Peyer's patch (tissue), 4 donors: ENCODE measurements at places on chromosomes 7 and 10. TPM values are rescaled to one million over a fixed set of nuclear protein-coding genes. Genes with fewer than 3 reads are reported as not detected.

SOSTDC1 gene
- 0.54 TPM for total RNA-seq

ARHGEF35 gene
- total RNA-seq = 8.3 TPM

GNAT3 gene
- total RNA-seq = not detected

LRRC4 gene
- 2.5 TPM for total RNA-seq

COPG2 gene
- total RNA-seq = 11.0 TPM

LRRD1 gene
- total RNA-seq = 0.57 TPM

TCAF2 gene
- 5.8 TPM for total RNA-seq

ST8SIA6 gene
- not detected for total RNA-seq

PHKG1 gene
- total RNA-seq = 1.1 TPM

SGMS1 gene
- total RNA-seq = 73.4 TPM

- H3K36me3 ChIP-seq = no peaks in the 10 kb centered on the region
- H3K4me1 ChIP-seq = peaks cover 7% of the 10 kb centered on the region
- no peaks in the 10 kb centered on the region for H3K27me3 ChIP-seq
- H3K4me3 ChIP-seq = no peak overlapping the region
These were observed 348.5 kb downstream of the KCNMA1 start for GRCh38 chr10:77289027-77289501.

DNA sequence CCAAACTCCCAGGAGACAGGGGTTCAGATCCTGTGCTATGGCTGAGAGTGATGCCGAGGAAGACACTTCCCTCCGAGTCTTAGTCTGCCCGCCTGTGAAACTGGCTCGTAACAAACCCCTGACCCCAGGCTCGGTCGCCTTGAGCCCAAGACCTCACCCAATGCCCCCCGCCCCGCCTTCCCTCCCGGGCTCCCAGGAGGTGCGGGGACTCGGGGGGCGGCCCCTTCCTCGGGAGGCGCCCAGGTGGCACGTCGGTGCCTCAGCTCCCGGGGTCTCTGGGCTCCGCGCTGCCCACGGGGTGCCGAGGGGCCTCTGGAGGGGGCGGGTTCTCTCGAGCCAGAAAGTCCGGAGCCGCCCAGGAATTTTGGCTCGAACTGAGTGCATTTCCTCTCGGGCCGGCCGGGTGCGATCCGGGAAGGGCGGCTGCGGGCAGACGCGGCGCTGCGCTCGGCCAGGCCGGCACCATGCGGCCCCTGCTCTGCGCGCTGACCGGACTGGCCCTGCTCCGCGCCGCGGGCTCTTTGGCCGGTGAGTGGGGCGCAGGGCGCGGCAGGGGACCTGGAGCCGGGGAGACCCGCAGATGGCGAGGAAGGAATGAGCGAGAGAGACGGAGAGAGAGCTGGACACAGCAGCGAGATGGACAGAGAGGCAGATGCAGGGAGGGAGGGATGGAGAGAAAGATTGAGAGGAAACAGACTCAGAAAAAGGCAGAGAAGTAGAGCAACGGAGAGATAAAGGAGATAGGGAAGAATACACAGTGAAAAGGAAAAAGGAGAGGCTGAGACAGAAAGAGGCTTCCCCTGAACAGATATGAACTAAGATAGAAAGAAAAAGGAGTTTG, at the start of gene PLAC9:
TSS of gene PLAC9 (plus strand) at position 432 of the 841 bp plus-strand sequence. CDS start at position 465, 33 bp downstream.
- no peaks in the 10 kb centered on the region for H3K36me3 ChIP-seq
- no peak for DNase-seq
- peak within 1 kb of the TSS; percentile 20 for H3K27ac ChIP-seq
- no peaks in the 10 kb centered on the region for H3K4me1 ChIP-seq

- no peak for DNase-seq
- H3K4me3 ChIP-seq = no peak overlapping the region
- no peak overlapping the region for H3K27ac ChIP-seq
- no peaks in the 10 kb centered on the region for H3K36me3 ChIP-seq
- no peaks in the 10 kb centered on the region for H3K4me1 ChIP-seq
These were observed 311.6 kb upstream of the LRRN3 start for GRCh38 chr7:110779339-110779738.

GRCh38 chr7:131621652-131622051, 65.2 kb upstream of the PODXL start:
- no peak for DNase-seq
- H3K4me3 ChIP-seq = no peak overlapping the region
- H3K27me3 ChIP-seq = no peaks in the 10 kb centered on the region
- no peaks in the 10 kb centered on the region for H3K36me3 ChIP-seq

- no peaks in the 10 kb centered on the region for H3K27me3 ChIP-seq
- DNase-seq = no peak
- H3K4me3 ChIP-seq = no peak overlapping the region
These were observed 33.1 kb upstream of the MKLN1 start for GRCh38 chr7:131294553-131294952.

DNA sequence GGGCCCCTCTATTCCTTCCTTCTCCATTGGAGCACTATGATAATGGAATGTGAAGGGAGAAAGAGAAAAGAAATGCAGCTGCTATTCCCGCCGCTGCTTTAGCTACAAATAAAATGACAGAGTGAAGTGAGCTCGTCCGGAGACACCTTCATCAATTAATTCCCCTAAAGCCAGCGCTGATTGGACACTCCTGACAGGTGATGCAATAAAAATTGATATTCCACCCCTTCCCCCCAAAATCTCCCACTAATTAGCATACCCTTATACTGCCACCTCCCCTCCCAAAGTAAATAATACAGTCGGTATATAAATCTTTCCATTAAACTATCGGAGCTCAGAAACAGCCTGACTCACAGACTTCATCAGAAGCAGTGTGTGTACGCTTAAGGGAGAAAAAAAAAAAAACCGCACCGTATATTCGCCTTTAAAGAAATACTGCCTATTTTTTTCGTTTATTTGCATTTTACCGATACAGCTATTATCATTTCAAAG, 7.3 kb downstream of the SKIDA1 start:
- no peak for DNase-seq
- H3K27ac ChIP-seq = peak overlapping the region; percentile 75
- H3K4me3 ChIP-seq = no peak overlapping the region
- no peaks in the 10 kb centered on the region for H3K36me3 ChIP-seq

- no peak for DNase-seq
- H3K4me1 ChIP-seq = peaks cover 17% of the 10 kb centered on the region
- H3K27me3 ChIP-seq = no peaks in the 10 kb centered on the region
- H3K36me3 ChIP-seq = no peaks in the 10 kb centered on the region
- H3K4me3 ChIP-seq = no peak overlapping the region
- peak overlapping the region; percentile 75 for H3K27ac ChIP-seq
These were observed 6.7 kb downstream of the SKIDA1 start for GRCh38 chr10:21518641-21519396.

DNA sequence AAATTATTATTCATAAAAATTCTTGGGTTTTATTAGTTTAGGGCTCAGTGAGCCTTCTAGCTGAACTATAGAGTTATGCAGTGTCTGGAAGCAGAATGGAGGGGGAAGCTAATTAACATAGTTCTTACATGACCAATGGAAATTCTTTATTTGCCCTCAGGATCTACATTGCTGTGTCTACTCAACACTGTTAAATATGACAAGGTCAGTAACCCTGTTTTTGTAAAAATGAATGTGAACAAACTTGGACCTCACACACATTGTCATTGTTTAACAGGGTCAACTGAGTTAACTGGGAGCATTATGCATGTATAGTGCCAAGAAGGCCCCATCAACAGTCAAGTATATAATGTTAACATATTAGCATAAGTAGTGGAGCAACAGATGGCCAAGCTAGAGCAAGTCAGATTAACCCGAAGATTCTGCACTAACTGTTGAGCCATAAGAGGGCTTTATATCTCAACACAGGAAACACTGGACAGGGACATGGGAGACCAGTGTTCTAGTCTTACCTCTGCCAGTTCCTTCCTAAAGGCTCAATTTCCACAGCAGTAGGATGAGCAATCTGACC, 122.5 kb upstream of the SEM1 start:
- no peaks in the 10 kb centered on the region for H3K27me3 ChIP-seq
- no peaks in the 10 kb centered on the region for H3K36me3 ChIP-seq
- no peak for DNase-seq
- no peak overlapping the region for H3K4me3 ChIP-seq

DNA sequence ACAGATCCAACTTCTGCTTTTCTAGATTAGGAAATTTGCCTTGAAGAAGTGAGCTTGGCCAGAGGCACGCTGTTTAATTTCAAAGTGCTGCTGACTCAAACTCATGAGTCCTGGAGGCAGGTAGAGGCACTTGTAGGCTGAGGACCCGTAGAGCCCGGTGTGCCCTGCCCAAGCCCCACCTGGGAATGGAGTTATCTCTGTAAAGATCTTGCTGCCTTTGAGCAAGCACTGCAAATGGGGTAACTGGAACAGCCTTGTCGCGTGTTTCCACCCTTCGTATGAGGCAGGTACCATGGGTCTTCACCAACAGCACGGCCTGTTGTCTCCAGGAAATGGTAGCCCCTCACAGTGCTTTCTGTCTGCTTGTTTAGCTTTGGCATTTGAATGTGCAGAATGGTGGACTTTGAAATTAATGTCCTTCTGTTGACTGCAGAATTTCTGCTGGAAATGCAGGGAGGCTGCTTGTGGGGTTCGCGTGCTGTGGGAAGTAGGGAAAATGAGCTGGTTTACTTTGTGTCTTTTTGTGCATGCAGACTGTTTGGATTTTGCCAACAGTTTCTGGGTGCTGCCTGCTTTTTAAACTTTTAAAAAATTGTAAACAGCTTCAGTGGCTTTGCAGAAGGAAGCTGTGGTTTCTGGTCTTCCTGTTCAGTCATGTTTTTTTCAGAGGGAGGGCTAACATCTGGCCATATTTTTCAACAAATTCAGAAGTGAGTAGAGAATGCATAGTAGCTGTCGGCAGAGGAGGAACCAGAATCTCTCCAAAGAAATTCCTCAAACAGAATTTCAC, 27.2 kb downstream of the CCM2 start:
- H3K4me1 ChIP-seq = no peaks in the 10 kb centered on the region
- no peaks in the 10 kb centered on the region for H3K36me3 ChIP-seq
- peak overlapping the region; percentile 76 for H3K27ac ChIP-seq
- H3K27me3 ChIP-seq = no peaks in the 10 kb centered on the region
- peak; percentile 57 for DNase-seq

GRCh38 chr10:14608381-14609001, 166.2 kb downstream of the FAM107B start:
- no peak overlapping the region for H3K4me3 ChIP-seq
- no peaks in the 10 kb centered on the region for H3K4me1 ChIP-seq
- H3K27ac ChIP-seq = peak overlapping the region; percentile 66
- no peaks in the 10 kb centered on the region for H3K36me3 ChIP-seq
- no peaks in the 10 kb centered on the region for H3K27me3 ChIP-seq

GRCh38 chr10:110833234-110833940, 38.3 kb upstream of the PDCD4 start:
- H3K27ac ChIP-seq = no peak overlapping the region
- DNase-seq = no peak
- no peak overlapping the region for H3K4me3 ChIP-seq
- no peaks in the 10 kb centered on the region for H3K27me3 ChIP-seq

GRCh38 chr10:27884185-27884641, 114.7 kb downstream of the ODAD2 start:
- no peak overlapping the region for H3K27ac ChIP-seq
- no peak overlapping the region for H3K4me3 ChIP-seq
- no peaks in the 10 kb centered on the region for H3K27me3 ChIP-seq
- no peak for DNase-seq

DNA sequence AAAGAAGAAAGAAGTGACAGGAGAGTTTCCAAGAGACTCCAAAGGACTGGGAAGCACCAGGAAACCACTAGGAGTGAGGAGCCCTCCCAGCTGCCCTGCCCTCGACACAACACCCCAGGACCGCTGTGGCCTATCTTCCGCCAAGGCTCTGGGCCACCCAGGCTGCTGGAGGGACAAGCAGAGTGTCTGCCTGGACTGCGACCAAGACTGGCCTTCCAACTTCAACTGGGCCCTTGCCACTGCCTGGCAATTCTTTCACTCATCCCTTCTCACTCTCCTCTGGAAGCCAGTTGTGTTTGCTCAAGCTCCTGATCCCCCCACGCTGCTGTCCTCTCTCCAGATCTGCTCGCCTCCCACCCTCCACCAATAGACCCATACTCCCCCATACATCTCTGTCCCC, 10.2 kb downstream of the KIAA1549 start:
- no peak overlapping the region for H3K27ac ChIP-seq
- H3K4me1 ChIP-seq = no peaks in the 10 kb centered on the region
- H3K4me3 ChIP-seq = no peak overlapping the region
- H3K27me3 ChIP-seq = no peaks in the 10 kb centered on the region
- DNase-seq = no peak

DNA sequence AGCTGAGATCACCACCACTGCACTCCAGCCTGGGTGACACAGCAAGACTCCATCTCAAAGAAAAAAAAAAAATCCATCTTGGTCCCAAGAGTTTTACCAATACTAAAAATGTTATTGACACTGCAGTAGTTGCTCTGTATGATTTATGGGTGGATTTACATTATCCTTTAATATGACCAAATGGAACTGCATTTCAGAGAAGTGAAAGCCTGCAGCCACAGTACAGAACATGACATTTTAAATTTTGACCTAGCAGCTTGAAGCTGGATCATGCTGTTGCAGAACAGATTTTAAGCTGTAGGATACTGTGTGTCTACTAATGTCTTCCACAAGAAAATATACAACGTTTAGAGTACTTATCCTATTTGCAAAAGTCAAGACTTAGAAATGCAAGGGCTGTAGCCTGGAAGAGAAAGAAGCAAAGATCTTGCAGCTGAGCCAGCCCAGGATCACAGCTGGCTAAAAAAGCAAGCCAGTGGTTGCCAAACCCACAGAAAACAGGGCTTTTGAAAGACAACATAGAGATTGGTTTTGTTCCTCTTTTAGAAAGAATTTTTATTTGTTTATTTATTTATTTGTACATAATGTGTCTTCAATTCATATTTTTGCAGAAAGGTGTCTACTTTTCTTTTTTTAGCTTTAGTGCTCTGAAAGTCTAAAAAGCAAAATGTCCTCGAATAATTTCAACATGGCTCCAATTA, 55.2 kb upstream of the WNT16 start:
- H3K27ac ChIP-seq = no peak overlapping the region
- H3K4me1 ChIP-seq = no peaks in the 10 kb centered on the region
- DNase-seq = no peak
- no peaks in the 10 kb centered on the region for H3K36me3 ChIP-seq
- no peaks in the 10 kb centered on the region for H3K27me3 ChIP-seq

GRCh38 chr10:69861251-69862240, 59.8 kb downstream of the COL13A1 start:
- H3K36me3 ChIP-seq = no peaks in the 10 kb centered on the region
- no peak for DNase-seq
- no peaks in the 10 kb centered on the region for H3K27me3 ChIP-seq
- H3K27ac ChIP-seq = no peak overlapping the region

DNA sequence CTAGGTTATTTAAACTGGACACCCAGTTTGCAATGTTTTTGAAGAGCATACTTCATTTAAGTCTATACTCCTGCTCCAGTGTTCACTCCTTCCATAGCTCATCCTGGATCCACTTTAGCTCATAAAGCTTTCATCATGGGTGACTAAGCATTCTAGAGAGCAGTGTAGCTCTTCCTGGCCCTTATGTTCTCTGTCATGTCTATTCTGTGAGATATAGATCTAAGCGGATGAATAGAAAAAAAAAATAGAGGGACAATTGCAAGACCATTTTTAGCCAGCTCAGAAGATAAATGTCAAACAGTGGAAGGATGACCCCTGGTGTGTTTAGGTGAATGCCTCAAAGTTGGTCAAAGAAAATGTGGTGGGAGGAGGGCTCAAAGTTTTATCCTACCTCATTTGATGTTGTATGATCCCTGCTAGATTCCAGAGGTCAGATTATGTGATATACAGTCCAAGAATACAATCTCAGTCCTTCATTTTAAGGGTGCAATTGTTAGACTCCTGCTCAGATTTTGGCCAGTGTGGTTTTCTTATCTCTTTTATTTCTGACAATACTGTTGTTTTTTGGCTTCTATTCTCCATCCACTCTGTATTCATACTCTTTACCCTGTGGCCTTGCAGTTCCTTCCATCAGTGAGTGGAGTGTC, 7.5 kb upstream of the HECW1 start:
- no peak for DNase-seq
- no peaks in the 10 kb centered on the region for H3K27me3 ChIP-seq
- H3K4me1 ChIP-seq = no peaks in the 10 kb centered on the region
- H3K4me3 ChIP-seq = no peak overlapping the region
- H3K27ac ChIP-seq = no peak overlapping the region
